ENCODE measurements at places on chromosomes 2 and 18.

DNA sequence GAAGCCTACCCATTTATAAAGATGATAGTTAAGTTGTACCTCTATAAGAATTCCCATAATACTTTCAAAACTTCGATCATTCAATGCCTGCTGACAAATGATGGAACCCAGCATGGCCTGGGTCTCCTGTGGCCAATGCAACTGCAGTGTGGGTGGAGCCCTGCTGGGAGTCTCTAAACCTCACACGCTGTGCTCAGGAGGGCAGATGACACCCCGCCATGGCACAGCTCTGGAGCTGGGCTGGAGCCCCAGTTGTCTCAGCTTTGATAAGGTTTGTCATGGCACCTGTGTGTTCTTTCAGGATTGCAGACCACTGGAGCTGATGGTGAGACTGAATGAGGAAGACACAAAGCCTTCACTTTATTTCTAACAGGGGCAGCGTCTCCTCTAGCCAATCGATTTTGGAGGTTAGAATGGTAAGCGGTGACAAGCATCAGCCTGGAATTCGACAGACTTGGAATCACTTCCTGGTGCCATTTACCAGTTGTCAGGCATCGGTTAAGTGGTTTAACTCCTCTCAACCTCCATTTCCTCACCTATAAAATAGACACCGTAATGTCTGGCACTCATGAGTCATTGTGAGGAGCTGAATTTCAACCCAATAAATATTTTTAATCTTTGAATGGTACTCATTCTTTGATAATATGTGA lies 383.6 kb upstream of the SALL3 start:
- DNase-seq = no peak

DNA sequence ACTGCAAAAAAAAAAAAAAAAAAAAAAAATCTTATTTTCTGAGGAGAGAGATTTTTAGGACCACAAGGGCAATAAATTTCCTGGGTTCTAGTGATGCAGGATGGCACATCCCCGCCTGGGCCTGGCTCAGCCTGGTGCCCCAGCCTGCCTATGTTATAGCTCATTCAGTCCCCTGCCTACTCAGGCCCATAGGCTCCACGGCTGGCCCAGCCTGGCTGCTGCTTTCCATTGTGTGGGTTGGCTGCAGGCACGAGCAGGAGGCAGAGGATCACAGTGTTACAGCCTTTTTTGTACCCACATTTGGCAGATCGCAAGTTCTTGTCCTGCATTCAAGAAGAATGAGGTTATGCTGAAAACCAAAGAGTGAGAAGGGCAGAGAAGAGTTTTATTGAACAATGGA lies 2.8 kb upstream of the SULT6B1 start:
- DNase-seq = no peak

- no peak for DNase-seq
Measured at GRCh38 chr2:232240906-232241305, 137.6 kb upstream of the ALPP start.

GRCh38 chr18:7197854-7198253 lies 33.0 kb upstream of the LRRC30 start:
- DNase-seq = no peak

Measured in PC-3 (cell line).